ENCODE measurements at places on chromosomes 12 and 14. TPM values are rescaled to one million over a fixed set of nuclear protein-coding genes. Genes with fewer than 3 reads are reported as not detected.

DNA sequence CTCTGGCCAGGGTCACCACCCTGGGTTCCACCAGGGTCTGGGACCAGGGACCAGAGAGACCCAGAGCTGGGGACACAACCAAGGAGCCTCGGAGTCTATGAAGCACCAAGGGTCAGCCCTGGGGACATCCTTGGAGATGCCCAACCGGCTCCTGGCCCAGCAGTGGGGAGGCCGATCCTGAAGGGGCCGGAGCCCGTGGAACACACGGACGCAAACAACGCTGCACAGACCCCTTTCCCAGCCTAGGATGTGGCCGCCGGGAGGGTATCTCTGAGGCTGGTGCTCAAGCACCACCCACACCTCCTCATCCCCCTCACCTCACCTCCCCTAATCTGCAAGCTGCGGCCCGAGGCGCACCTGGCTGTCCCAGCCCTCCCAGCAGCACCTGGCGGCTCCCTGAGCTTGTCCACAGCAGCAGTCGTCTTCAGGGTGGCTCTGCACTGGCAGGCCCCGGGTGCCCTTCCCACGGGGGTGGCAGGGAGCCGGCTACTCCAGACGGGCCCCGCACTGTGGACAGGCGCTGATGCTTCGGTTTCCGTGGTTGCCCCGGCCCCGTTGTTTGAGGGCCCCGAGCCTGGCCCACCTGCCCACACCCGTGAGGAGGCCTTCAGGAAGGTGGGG, 146.8 kb upstream of the C14orf180 start:
- H3K4me1 ChIP-seq = no peaks in the 10 kb centered on the region
- DNase-seq = no peak
- H3K36me3 ChIP-seq = no peaks in the 10 kb centered on the region
- no peak overlapping the region for H3K4me3 ChIP-seq

DNA sequence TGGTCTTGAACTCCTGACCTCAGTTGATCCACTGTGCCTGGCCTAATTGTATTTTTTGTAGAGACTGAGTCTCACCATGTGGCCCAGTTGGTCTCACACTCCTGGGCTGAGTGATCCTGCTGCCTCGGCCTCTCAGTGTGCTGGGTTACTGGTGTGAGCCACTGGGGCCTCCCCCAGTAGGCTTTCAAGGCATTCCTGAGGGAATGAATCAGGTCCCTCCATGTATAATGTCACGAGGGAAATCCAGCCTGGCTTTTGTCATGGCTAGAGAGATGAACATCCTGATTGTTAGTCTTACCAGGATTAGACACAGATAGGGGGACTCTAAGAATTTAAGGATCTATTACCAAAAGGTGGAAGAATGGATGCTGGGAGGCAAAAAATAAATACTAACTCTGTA, 51.9 kb downstream of the CPSF2 start:
- H3K4me1 ChIP-seq = no peaks in the 10 kb centered on the region
- no peak overlapping the region for H3K27ac ChIP-seq
- no peak for DNase-seq
- H3K27me3 ChIP-seq = no peaks in the 10 kb centered on the region

DNA sequence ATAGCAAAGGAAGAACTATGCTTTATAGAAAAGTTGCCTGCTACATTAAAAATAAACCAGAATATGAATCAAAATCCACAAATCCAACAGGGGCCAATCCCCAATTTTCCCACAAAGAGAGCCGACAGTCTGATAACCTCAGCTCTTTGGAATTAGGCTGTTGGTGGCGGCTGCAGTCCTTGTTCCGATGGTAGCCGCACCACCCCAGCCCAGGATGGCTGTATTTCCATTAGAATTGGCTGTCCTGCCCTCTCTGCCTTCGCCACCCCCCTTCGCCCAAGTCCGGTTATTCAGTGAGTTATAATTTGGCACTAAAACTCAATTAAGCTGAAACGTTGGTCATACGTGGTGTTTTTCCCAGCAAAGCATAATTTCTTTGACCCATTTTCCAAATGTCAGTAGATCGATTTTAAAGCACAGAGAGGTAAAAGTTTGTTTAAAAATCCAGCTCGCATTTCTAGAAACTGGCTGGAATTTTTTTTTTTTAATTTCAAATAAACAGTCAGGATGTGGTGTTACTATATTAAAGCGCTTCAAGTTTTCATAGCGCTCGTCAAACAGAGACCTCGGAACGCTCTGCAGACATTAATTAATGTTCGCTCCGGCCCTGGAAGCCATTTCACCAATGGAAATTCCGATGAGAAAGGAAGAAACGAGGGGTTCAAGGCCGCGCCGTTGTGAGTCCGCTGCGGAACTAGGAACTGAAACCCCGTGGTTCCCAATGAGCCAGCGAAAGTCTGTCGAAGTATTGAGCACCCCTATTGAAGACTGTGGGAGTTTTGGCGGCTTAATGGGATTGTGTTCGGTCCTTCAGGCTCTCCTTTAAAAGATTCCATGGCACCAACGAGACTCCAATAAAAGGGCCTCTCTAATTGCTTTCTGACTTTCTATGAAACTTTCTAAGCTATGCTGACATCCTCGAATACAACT, 104.8 kb upstream of the DIO3 start:
- no peak overlapping the region for H3K4me3 ChIP-seq
- peaks cover 24% of the 10 kb centered on the region for H3K27me3 ChIP-seq
- H3K36me3 ChIP-seq = no peaks in the 10 kb centered on the region
- H3K4me1 ChIP-seq = no peaks in the 10 kb centered on the region
- no peak for DNase-seq

GRCh38 chr12:121579981-121580868, 598 bp downstream of the KDM2B start:
- H3K27ac ChIP-seq = peak overlapping the region; percentile 75
- H3K36me3 ChIP-seq = no peaks in the 10 kb centered on the region
- H3K4me1 ChIP-seq = no peaks in the 10 kb centered on the region
- H3K4me3 ChIP-seq = peak overlapping the region; percentile 55
- no peaks in the 10 kb centered on the region for H3K27me3 ChIP-seq

- H3K36me3 ChIP-seq = no peaks in the 10 kb centered on the region
- peak overlapping the region; percentile 96 for H3K4me3 ChIP-seq
- H3K27me3 ChIP-seq = no peaks in the 10 kb centered on the region
- peak overlapping the region; percentile 96 for H3K27ac ChIP-seq
- DNase-seq = peak; percentile 29
- peaks cover 3% of the 10 kb centered on the region for H3K4me1 ChIP-seq
Measured at GRCh38 chr14:92105893-92106142, 564 bp downstream of the ATXN3 start.

- peaks cover 3% of the 10 kb centered on the region for H3K36me3 ChIP-seq
- H3K4me3 ChIP-seq = no peak overlapping the region
- peaks cover 3% of the 10 kb centered on the region for H3K4me1 ChIP-seq
- no peaks in the 10 kb centered on the region for H3K27me3 ChIP-seq
- H3K27ac ChIP-seq = no peak overlapping the region
Measured at GRCh38 chr12:3677609-3678008, 75.3 kb downstream of the CRACR2A start.

GRCh38 chr12:53313996-53314395, 7.4 kb downstream of the AAAS start:
- DNase-seq = no peak
- no peaks in the 10 kb centered on the region for H3K4me1 ChIP-seq
- H3K27ac ChIP-seq = no peak overlapping the region

- no peak for DNase-seq
- H3K4me3 ChIP-seq = no peak overlapping the region
- H3K27ac ChIP-seq = no peak overlapping the region
- no peaks in the 10 kb centered on the region for H3K27me3 ChIP-seq
- no peaks in the 10 kb centered on the region for H3K4me1 ChIP-seq
- no peaks in the 10 kb centered on the region for H3K36me3 ChIP-seq
Measured at GRCh38 chr14:99175331-99176155, 96.5 kb downstream of the BCL11B start.

- no peaks in the 10 kb centered on the region for H3K36me3 ChIP-seq
- no peaks in the 10 kb centered on the region for H3K4me1 ChIP-seq
- no peak overlapping the region for H3K27ac ChIP-seq
- no peak overlapping the region for H3K4me3 ChIP-seq
- H3K27me3 ChIP-seq = no peaks in the 10 kb centered on the region
Measured at GRCh38 chr12:132094269-132094891, 49.7 kb downstream of the DDX51 start.

DNA sequence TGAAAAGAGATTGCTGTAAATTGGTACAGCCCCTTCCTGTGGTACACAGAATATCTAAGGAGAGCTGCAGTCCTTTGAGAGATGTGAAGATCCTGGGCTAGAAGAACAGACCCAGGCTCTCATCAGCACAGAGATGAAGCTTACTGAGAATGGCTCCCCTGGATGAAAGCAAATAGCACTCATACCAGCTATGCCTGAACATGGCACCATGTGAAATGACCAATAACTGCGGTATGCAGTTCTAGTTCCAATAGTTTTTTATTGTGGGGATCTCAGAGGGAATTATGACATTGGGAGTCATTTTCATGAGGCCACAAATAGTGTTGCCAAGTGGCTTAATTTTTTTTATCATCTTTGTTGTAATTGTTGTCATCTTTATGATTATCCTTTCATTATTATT, 15.4 kb upstream of the TRHDE start:
- DNase-seq = no peak
- H3K4me1 ChIP-seq = no peaks in the 10 kb centered on the region
- no peak overlapping the region for H3K4me3 ChIP-seq
- no peak overlapping the region for H3K27ac ChIP-seq

DNA sequence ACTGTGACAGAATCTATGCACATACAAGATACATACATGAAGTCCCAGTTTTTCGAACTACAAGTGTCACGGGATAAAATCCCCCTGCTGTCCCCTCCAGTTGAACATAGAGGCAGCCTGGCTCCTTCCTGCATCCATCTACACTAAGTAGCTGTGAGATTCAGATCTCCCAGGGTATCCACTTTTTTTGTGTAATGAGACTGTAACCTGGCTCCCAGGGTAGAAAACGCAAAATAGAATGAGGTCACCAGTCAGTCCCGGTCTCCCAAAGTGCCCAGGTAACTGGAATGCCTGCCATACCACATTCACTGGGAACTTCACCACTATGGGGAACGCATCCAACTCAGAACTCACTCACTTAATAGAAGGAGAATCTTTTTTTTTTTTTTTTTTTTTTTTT, 67.8 kb downstream of the TMCC3 start:
- H3K36me3 ChIP-seq = no peaks in the 10 kb centered on the region
- H3K27me3 ChIP-seq = no peaks in the 10 kb centered on the region
- H3K4me1 ChIP-seq = peaks cover 13% of the 10 kb centered on the region
- no peak overlapping the region for H3K27ac ChIP-seq
- H3K4me3 ChIP-seq = no peak overlapping the region
- no peak for DNase-seq

DNA sequence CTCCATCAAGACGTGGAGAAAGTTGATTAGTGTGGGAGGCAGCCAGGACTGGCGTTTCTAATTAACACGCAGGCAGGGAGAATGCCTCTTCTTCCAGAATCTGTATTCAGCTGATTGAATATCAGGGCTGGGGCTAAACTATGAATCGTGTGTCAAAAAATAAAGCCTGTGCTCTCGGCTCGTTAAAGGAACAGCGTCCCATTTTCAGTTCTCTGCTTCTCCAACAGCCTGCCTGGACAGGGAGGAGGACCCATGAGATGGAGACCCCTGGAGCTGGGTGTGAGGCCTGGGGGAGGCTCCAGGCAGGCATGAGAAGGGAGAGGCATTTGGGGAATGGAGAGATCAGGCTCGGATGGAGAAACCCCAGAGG, 28.6 kb upstream of the LHX5 start:
- H3K27ac ChIP-seq = no peak overlapping the region
- no peak for DNase-seq
- H3K4me3 ChIP-seq = no peak overlapping the region
- H3K36me3 ChIP-seq = no peaks in the 10 kb centered on the region
- no peaks in the 10 kb centered on the region for H3K4me1 ChIP-seq
- peaks cover 3% of the 10 kb centered on the region for H3K27me3 ChIP-seq

- no peaks in the 10 kb centered on the region for H3K4me1 ChIP-seq
- H3K4me3 ChIP-seq = peak within 1 kb of the TSS; percentile 36
- no peaks in the 10 kb centered on the region for H3K36me3 ChIP-seq
- H3K27me3 ChIP-seq = no peaks in the 10 kb centered on the region
- H3K27ac ChIP-seq = no peak within 1 kb of the TSS
Measured at GRCh38 chr12:122182887-122183587, at the start of gene LRRC43. Gene LRRC43 (plus strand): TSS chr12:122183123. CDS start chr12:122183145, 22 bp downstream.

- no peaks in the 10 kb centered on the region for H3K36me3 ChIP-seq
- peaks cover 3% of the 10 kb centered on the region for H3K27me3 ChIP-seq
- no peak overlapping the region for H3K4me3 ChIP-seq
- no peak overlapping the region for H3K27ac ChIP-seq
Measured at GRCh38 chr14:70183991-70184390, 4.8 kb downstream of the SLC8A3 start.

DNA sequence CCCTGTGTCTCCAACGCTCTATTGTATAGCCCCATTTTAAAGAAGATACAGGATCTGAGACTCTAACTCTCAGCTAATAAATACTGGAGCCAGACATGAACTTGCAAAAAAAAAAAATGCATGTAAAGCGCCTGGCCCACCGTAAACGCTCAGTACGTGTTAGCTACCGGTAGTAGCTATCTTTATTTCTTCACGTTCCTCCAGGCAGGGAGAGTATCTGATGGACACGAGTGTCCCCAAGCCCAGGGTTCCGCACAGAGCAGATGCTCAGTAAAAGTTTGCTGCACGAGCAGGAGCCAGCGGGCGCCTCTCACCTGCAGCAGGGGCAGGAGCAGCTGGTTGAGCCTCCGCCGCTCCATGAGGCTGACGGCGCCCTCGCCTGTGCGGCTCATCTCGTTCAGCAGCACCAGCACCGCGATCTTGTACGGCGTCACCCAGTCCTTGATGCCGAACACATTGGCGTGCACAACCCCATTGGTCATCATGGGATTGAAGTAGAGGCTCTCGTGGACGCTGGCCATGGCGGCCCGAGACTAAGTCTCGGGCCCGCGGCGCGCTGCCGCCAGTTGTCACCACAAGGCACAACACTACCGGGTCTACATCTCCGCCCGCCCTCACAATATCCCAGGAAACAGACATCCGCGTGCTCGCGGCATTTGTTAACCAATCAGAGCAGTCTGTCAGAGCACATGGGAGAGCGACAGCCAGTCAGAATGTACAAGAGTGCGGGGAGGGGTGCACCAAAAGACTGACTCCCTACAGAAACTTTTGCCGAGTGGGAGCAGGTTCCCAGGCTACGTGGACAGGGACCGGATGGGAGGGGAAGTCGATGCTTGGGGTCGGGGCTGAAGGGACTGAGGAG, at the start of gene ANAPC5:
TSS of gene ANAPC5 (minus strand) at position 592 of the 862 bp plus-strand sequence. CDS start at position 521, 71 bp downstream.
- no peaks in the 10 kb centered on the region for H3K27me3 ChIP-seq
- H3K27ac ChIP-seq = peak within 1 kb of the TSS; percentile 72
- H3K4me1 ChIP-seq = no peaks in the 10 kb centered on the region

Gene CLEC12A
- not detected for total RNA-seq

Gene IAPP
- total RNA-seq = not detected

Gene SLC25A3
- total RNA-seq = 376 TPM

Gene TSPAN8
- 240 TPM for total RNA-seq

Gene CIT
- total RNA-seq = 2.6 TPM

Gene RPS6KL1
- 15.1 TPM for total RNA-seq

Gene RDH16
- total RNA-seq = 7.8 TPM

Gene SSTR1
- total RNA-seq = 0.23 TPM

Gene C1QL4
- 1.3 TPM for total RNA-seq

Measured in prostate gland (tissue), 2 donors.